ENCODE measurements at places on chromosomes 2 and 18. TPM values are rescaled to one million over a fixed set of nuclear protein-coding genes. Genes with fewer than 3 reads are reported as not detected.

The OR6B2 gene
- polyA plus RNA-seq: not detected

The TTN gene
- polyA plus RNA-seq: under 0.01 TPM

The RAB27B gene
- polyA plus RNA-seq: 4.2 TPM

The MLPH gene
- 1.0 TPM for polyA plus RNA-seq
